Right forelimb (tissue), 1 donor: ENCODE measurements at places on chromosomes 1 and 21.
A peak's percentile ranks its signal among the peaks of the same experiment; 100 is the strongest.

DNA sequence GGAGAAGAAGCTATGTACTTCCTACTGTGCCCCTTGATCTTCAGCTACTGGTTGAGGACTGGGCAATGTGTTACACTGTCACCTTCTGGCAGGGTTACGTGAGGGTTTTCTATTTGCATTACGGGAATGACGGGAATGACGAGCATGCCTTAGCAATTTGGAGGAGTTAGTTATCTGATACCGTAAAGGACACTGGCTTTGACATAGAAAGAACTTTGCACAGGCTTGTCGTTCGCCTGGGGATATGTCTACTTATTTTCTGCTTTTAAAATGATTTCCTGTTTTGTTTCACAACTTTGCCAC, 19.8 kb upstream of the ACBD6 start:
- DNase-seq, result no peak

- DNase-seq, result no peak
Measured at GRCh38 chr1:61215676-61216289, 133.4 kb downstream of the NFIA start.

DNA sequence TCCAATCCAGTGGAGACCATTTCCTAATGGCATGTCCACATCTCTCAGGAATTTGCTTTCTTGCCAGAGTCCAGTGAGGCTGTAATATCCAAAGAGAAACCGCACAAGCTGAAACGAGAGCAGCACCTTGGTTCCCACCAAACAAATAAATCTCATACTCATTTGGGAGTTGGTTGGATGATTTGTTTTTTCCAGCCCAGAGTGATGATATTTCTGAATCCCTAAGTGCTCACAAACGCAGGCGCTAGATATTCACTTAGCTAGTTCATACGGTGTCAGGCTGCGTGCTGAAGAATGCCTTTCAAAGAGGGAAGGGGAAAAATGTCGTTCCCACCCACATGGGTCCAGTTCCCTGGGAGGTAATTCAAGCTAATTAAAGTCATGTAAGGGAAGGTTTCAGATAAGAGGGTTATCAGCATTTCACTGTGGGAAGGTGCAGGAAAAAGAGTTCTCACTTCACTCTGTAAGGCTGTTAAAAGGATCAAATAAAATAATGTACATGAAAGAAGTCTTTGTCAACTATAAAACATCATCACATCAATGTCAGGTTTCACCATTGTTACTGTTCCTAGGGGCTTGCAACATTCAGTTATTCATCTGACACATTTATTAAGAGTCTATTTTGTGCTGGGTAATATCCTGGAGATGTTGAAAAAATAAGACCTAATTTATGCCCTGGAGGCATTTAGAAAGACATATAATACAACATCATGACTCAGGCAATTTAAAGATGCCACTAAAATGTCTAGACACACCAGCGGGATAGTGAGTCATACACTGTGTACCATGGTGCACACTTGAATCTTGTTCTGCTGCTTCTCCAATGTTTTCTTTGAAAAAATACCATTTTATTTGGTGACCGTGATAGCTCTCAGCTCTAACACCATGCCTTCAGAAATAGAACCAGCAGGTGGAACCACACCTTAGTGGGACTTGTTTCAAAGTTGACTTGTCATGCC, 19.3 kb downstream of the DPT start:
- no peak for DNase-seq

- DNase-seq, result no peak
Measured at GRCh38 chr1:161737625-161738024, 12.0 kb upstream of the DUSP12 start.

- no peak for DNase-seq
Measured at GRCh38 chr1:88204111-88204510, 480.0 kb upstream of the PKN2 start.

DNA sequence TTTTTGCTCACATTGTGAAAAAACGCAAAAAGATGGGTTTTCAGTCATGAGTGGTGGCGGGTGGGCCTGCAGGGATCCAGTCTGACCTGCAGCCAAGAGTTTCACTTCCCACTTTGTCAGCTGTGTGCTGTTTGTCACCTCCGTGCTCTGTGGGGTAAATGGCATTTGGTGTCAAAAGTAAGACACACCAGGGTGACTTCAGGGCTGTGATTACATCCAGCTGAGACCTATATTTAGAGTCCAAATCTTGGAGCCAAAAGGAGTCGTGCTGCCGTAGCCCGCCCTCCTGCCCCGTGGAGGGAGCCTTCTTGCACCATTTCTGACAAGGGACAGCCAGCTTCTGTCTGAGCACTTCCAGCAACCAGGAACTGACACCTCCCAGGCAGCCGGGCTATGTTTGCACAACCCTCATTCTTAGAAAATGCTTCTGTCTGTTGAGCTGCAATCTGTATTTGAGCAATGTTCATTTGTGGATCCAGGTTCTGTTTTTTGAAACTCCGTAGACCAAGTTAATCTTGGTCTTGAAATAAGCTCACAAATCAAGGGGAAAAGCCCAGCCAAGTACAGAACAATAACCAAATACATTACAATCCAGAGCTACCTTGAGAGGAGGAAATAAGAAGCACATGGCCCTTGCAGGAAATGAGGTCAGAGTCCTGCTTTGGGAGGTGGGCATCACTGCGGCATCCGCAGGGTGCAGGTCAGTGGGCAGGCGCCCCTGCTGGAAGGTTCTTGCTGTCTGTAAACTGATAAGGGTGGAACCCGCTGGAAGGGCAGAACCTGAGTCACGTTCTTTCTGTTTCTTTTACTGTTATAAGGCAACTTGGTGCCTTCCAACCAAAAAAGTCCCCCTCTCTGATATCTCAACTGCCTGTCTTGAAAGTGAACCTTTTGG, 14.4 kb downstream of the ABCG1 start:
- peak; percentile 58 for DNase-seq
